ENCODE measurements at places on chromosomes 7 and 10.

DNA sequence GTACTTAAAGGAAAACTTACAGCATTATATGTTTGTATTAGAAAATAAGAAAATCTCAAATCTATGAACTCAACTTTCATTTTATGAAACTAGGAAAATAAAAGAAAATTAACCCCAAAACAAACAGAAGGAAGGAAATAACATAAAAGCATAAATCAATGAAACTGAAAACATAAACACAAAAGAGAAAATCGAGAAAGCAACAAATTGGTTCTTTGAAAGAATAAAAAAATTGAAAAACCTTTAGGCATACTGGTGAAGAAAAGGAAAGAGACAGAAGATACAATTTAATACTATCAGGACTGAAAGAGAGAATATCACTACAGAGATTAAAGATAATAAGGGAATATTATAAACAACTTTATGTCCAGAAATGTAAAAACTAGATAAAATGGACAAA is 21.2 kb downstream of the PRTFDC1 start:
- DNase-seq: no peak

DNA sequence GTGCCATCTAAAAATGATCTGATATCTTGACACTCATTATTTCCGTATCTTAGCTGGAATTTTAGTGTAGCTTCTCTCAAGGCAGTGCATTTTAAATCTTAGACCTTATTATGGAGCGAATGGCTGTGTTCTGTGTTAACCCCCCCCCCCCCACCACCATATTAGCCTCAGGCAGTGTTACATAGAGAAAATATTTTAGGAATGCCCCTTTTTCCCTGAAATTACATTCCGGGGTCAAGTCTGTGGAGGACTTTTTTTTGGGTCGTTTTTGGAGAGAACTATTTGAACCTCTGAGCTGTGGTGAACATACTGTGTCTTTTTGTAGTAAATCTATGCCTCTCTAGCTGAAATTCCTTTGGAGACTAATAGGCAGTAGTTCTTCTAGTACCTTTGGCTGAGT is 3.1 kb downstream of the CCDC126 start:
- no peak for DNase-seq

- no peak for DNase-seq
Measured at GRCh38 chr7:150388306-150388705, 9.2 kb downstream of the ZNF775 start.

GRCh38 chr7:141624763-141625162 is 73.6 kb downstream of the AGK start:
- no peak for DNase-seq

DNA sequence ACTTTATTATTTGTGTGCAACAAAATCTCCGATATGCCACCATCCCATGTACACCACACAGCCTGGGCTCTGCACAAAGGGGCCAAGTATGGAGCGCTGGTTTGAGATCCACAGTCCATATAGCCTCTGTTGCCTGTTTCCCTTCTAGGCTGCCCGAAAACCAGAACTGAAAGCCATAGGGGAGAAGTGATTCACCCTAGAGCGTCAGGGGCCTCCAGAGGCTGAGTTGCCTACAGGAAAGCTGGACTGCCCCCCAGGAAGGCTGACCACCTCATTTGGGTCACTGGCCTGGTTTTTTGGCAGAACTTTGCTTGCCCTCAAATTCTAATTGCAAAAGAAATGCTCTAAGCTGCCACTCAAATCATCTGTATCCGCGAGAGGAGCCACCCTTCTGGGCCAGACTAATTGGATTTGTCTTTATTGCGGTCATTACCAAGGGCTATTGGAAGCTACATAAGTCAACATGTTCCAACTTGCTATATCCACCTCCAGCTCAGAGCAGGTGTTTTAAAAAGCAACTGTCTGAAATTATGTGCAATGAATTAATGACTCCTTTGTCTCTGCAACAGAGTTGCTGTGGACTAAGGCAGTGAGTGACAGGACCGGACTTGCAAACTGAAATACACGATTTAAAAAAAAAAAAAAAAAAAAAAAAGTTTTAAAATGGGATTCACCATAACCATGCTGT is 28.3 kb upstream of the FRMD4A start:
- no peak for DNase-seq

DNA sequence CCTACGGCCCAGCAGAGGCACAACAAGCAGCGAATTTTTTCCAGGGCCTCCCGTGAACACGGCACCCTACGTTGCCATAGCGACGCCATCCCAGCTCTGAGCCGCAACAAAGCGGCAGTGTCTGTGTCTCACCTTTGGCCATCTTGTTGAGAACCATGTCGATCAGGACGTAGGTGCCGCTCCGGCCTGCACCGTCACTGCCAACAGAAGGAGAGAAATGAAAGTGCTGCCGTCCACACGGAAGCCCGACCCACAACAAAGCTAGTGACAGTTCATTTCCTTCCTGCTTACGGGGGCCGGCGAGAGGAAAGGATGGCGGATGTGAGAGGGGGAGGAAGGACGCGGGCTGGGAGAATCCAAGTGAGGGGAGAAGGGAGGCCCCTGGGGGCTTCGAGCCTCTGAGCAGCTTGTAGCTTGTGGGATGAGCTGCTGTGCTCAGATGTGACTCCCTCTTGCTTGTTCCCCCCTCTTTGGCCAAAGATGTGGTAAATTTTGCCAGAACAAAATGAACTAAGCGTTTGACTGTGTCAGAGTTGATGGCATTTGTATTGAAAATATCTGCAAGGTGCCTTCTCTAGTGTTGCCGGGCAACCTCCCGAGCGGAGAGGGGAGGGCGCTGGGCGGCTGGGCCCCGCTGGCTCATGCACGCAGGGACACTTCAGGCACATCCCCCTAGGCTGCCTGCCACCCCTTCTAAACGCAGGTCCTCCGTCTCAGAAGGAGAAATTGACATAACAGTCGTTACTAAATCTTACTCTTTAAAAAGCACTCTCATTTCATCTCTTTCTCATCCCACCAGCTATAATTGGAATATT is 232.2 kb downstream of the DNAJB6 start:
- DNase-seq: no peak

DNA sequence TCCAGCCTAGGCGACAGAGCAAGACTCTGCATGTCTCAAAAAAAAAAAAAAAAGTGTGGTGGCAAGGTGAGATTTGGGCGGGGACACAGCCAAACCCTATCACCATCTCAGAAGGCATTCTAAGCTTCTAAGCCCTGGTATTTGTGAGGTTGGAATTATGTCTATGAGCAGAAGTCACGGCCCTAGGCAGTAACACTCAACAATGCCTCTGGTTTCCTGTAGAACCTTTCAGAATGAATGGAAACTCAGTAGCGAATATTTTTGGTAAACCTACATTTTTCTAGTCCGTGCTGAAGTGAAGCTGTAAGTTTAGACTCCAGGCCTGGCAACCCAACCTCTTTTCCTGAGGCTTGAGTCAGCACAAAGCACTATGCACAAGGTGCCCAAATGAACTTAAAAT is 88.3 kb downstream of the FAM107B start:
- no peak for DNase-seq

DNA sequence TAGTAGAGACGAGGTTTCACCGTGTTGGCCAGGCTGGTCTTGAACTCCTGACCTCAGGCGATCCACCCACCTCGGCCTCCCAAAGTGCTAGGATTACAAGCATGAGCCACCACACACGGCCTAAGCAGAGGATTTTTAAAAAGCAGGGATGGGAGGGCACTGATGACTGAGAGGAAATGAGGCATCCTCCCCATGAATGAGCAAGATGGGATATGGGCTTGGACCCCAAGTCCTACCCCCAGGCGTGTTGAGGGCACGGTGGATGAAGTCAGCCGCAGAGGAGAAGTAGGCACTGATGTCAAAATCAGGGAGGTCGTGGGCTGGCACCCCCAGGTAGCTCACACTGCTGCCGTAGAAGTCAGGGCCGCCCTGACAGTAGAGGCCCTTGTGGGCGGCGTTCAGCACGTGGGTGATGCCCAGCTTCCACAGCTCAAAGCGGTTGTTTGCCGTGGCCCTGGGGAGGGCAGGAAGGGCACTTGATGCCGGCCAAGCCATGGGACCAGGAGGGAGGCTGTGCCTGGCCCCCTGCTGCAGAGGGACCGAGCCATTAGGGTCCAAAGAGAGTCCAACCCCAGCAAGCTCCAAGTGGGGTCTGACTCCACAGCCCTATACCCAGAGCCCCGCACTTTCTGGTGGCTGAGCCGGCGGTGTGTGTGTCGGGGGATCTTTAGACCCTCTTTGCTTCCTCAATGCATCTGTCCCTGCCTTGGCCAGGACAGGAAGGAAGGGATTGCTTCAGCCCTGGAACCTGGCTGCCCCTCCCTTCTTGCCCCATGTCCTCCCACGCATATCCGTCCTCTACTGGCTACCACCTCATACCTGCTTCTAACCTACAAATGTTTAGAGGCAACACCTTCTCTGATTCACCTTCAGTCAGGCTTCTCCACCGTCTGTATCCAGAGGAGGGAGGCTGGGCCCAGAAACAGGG is 3.4 kb upstream of the SAMD8 start:
- no peak for DNase-seq

DNA sequence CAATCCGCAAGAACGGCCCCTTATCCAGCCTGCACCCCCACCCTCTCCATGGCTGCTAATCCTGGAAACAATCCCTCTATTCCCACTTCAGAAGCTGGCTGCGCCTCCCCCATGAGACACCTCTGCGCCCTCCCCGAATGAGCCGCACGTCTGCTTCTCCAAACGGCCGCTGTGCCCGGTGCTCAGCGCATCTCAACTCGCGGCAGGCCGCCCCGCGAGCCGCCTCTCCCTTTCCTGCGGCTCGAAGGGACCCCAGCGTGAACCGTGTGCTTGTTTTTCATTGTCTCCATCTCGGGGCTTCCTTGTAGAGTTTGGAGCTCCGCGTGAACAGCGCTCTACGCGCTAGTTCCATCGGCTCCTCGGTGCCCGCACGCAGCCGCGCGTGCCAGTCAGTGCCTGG is 20.8 kb upstream of the FXYD4 start:
- no peak for DNase-seq

- DNase-seq: no peak
Measured at GRCh38 chr7:100689230-100690135, 4.6 kb downstream of the GIGYF1 start.

GRCh38 chr10:17181751-17182150 is 19.7 kb downstream of the TRDMT1 start:
- no peak for DNase-seq

- DNase-seq: no peak
Measured at GRCh38 chr10:118239236-118239630, 102.9 kb downstream of the FAM204A start.

- peak; percentile 21 for DNase-seq
Measured at GRCh38 chr10:88848499-88848898, 3.1 kb downstream of the ANKRD22 start.

DNA sequence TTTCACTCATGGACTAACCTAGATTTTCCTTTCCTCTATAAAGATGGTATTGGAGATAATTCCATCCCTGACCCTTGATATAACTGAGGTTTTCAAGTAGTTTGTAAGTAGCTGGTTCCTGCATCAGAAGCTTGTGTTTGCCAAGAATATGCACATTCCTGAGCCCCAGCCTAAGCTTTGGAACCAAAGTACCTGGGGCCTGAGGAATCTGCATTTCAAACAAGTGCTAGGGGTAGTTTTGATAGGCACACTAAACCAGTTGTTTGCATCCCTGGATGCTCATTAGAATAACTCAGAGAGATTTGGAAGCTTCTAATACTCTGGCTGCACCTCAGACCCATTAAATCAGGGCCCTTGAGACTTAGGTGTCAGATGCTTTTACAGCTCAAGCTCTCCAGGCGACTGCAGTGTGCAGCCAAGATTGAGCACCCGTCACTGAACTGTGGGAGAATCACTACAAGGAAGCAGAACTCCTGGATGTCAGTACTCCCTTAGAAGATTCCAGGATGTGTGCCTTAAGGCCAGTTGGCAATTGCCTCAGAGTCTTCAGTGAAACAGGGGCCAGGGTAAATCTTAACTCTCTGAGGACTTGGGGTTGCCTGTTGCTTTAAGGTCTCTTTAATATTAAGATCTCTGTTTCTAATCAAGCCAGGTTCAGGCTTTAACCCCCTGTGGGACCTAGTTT is 565.0 kb downstream of the REEP3 start:
- no peak for DNase-seq

DNA sequence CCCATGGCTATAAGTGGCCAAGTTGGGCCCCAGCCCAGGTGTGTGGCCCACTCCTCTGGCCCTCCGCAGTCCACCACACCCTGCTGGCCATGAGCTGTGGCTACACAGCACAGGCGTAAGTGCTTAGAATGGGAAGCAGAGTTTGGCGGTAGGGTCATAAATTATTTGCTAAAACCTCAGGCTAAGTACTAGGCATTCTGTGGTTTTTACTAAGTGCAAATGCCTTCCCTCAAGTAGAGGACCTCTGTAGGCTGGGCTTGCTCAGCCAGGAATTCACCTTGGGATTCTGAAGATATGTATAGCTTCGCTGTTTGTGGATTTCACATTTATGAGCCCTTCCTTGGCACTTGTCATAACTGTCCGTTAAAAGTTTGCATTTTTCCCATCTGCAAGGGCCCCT is 44.8 kb upstream of the LOXL4 start:
- no peak for DNase-seq

DNA sequence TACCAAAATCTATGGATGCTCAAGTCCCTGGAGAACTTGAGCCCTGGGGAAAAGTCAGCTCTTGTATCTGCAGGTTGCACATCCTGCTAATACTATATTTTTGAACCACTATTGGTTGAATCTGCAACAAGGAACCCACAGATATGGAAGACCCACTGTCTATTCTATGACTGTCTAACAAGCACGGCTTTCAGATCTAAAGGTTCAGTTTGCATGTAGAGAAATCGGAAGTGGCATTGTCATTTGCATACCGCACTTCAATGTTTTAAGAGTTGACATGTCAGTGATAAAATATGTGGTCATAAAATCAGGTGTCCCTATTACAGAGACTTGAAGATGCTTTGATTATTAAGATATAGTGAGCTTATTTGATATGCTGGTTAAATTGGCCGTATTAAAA is 95.6 kb downstream of the MALRD1 start:
- no peak for DNase-seq

- DNase-seq: no peak
Measured at GRCh38 chr10:43076876-43077420, at the start of gene RET. Gene RET (plus strand): TSS chr10:43077069. CDS start chr10:43077259, 190 bp downstream.

DNA sequence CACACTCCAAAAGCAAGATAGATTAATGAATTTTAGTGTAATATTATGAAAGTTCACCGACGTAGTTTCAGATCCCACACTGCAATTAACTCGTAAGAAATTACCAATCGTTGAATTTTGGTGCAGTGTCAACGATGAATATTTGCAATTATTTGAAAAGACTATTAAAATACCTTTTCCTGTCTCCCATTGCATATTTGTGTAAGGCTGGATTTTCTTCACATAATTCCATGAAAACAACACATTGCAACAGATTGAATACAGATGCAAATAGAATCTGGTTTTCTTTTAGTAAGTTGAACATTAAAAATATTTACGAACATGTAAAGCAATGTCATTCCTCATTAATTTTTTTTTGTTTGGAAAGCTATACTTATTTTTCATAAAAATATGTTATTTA is 50.9 kb downstream of the DNMBP start:
- DNase-seq: no peak

- no peak for DNase-seq
Measured at GRCh38 chr7:134818613-134819345, 39.3 kb downstream of the CALD1 start.

Measured in amniotic stem cell (primary cell).